ENCODE measurements at places on chromosomes 16 and 17.

DNA sequence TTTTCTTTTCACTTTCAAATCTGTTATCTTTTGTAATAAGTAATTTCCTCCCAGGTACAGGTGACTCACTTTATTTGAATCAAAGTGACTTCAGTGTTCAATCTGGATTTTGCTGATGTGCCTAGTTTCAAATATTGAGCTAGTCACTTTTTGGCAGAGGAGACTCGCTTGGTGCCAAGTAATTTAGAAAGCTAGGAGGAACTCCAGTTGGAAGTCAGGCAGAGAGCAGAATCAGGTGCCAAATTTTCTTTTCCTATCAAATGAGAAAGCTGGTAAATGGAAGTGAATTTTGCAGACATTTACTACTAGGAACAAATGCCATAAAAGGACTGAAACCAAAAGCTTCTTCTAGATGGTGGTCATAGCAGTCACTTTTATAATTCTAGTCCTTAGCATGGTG lies 656.0 kb upstream of the KIF2B start:
- DNase-seq = no peak

- DNase-seq = no peak
These were observed 11.7 kb downstream of the SMPD3 start for GRCh38 chr16:68436581-68436980.

- no peak for DNase-seq
These were observed 29.7 kb downstream of the CMC2 start for GRCh38 chr16:80976946-80977345.

GRCh38 chr16:28882551-28883160 lies 4.4 kb downstream of the ATP2A1 start:
- DNase-seq = no peak
